ENCODE measurements at places on chromosomes 12 and 14.
A peak's percentile ranks its signal among the peaks of the same experiment; 100 is the strongest.

DNA sequence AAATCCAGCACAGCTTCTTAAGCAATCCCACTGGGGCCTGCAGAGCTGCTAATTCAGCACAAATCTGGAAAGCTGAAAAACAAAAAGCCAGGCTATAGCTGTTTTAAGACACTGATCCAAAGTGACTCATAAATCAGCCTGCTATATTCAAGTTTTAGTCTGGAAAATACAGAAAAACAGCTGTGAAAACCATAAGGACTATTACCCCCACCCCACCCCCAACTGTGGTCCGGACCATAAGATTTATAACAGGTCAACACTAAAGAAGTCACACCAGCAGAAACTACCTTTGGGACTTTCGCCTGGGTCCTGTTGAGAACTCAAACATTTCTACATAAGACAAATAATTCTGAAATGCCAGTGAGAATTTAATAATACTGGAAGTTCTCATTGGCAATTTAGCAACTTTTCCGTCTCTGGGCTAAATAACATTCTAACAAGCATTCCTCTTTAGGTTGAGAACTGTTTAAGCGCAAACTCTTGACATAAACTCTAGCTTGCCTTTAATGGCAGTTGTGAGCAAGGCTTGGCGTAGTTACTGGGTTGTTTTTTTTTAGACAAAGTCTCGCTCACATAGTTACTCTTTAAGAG lies 3.3 kb downstream of the LRIG3 start:
- no peak for DNase-seq

DNA sequence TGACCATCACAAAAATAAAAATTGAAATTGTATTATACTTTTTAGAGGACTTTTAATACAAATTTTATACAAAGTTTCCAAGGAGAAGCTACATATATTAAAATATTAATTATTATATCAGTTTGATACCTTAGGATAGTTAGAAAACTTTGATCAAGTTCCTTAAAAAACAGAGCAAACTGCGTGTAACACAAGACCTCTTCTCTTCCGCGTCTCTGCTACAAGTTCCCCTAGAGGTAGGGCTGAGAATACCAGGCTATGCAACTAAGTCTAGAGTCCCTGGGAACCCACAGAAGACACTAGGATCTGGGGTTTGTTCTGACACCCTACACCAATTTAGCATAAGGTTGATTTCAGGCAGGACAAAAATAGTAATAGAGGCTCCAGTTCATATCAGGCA lies 319.0 kb downstream of the FOXG1 start:
- DNase-seq: no peak

DNA sequence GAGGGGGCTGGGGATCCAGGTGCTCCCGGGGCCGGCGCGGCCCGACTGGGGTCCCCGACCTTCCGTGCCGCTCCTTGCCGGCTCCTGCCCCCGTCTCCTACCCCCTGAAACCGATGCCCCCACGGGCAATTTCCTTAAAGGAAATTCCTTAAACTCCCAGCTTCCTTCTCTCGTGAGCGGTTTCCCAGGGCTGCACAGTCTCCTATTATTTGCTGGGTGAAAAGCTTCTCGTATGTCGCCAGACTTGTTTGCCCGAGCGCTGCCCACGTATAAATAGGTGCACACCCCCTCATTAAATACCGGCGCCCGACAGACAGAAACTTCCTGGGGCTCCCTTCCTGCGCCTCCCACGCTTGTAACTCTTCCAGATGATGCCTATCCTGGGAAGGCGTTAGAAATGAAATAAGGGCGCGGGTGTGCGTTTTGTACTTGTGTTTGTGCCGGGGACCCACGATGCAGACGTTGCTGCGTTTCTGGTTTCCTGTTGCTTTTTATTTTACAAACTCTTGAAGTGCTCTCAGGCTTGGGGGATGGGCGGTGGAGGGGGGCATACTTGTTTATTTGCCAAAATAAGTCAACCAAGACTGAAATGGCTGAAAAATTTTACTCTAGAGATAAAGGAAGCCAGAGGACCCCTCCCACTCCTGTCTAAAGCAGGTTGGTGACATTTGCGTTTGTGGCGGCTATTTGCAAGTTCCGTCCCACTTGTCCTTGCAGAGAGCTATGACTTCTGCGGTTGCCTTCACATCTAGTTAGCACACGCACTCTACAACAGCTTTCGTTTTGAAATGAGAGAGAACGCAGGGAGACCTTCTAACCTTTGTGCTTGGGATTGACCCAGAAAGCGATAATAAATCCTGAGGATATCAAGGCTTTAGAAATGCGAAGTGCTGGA lies 1.0 kb downstream of the HIP1R start:
- DNase-seq: peak; percentile 51

GRCh38 chr14:73782623-73783022 lies 68.4 kb upstream of the PNMA1 start:
- DNase-seq: no peak

DNA sequence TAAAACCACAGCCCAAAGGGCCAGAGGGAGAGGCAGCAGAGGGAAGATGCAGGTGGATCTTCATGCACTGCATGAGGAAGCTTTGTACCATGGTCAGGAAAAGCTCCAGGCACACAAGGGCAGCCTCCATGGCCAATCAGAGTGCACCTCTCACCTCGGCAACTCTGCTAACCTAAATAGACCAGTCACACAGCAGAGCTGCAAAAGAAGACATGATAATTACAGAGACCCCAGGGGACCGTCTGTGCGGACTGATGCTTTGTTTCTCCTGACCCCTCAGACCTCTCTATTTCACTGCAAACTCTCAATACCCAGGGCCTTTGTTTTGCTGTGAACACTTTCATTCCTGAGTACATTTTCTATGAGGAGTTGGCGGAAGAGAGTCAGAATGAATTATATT lies 10.7 kb upstream of the TCL1B start:
- no peak for DNase-seq

GRCh38 chr12:131084341-131085011 lies 130.8 kb downstream of the ADGRD1 start:
- DNase-seq: no peak

- peak; percentile 52 for DNase-seq
Measured at GRCh38 chr12:113462117-113462774, 9.4 kb downstream of the LHX5 start.

- no peak for DNase-seq
Measured at GRCh38 chr12:126434412-126434985, 1369.3 kb downstream of the AACS start.

GRCh38 chr14:102951034-102951433 lies 28.6 kb downstream of the AMN start:
- DNase-seq: no peak

DNA sequence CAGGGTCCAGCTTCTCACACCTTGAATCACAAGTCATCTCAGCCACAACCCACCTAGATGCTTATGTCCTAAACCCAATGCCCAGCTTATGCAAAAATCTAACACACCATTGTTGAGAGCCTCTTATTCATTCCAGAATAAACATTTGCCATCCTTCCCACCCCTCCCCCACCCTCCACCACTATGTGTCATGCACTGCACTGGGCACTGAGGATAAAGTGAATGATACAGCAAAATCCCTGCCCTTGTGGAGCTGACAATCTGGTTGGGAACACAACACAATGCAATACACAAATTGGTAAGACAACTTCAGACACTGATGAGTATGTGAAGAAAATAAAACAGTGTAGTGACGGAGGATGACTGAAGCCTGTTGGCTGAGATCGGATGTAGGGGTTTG lies 1.4 kb upstream of the GLTP start:
- DNase-seq: no peak

- DNase-seq: no peak
Measured at GRCh38 chr14:32508281-32508680, 179.2 kb downstream of the AKAP6 start.

DNA sequence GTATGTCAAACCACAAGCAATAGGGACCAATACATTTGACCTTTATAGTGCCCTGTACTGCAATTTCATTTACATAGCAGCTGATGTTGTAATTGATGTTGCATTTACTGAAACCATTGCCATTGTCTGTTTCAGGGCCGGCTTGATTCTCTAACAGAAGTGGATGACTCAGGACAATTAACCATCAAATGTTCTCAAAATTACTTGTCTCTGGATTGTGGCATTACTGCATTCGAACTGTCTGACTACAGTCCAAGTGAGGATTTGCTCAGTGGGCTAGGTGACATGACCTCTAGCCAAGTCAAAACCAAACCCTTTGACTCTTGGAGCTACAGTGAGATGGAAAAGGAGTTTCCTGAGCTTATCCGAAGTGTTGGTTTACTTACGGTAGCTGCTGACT lies 216.0 kb downstream of the AKAP6 start:
- no peak for DNase-seq

- no peak for DNase-seq
Measured at GRCh38 chr14:50569714-50570274, 9.8 kb downstream of the ATL1 start.

DNA sequence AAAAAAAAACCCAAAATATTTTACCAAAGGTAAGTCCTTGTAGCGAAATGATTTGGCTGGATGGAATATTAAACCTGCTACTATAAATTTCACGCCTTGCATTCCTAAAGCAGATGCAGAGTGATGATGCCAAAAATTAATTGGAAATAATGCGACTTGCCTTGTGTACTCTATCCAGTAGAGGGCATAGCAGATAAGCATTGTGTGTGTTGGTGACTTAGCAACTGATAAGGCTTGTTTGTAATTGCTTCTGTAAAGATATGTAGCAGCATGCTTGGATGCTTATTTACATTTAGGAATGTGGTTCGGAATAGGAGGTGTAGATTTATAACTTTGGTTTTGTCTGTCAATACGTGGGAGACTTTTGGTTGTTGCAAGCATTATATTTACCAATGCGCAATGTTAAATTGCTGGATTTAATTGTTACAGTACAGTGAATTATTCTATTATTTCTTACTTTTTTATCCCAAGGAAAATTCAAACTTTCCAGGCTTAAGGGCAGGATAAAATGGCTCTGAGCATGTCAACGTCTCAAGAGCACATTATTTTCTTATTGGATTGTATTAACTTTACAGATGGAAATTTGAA lies 80.5 kb downstream of the TMEM260 start:
- DNase-seq: no peak

- peak; percentile 87 for DNase-seq
Measured at GRCh38 chr12:56007564-56008559, 10.8 kb downstream of the SUOX start.

GRCh38 chr12:60724475-60724874 lies 1128.6 kb downstream of the SLC16A7 start:
- DNase-seq: no peak

- DNase-seq: peak; percentile 2
Measured at GRCh38 chr12:64273527-64274403, 51.7 kb upstream of the KICS2 start.

- no peak for DNase-seq
Measured at GRCh38 chr14:97416550-97416949, 619.4 kb downstream of the VRK1 start.

DNA sequence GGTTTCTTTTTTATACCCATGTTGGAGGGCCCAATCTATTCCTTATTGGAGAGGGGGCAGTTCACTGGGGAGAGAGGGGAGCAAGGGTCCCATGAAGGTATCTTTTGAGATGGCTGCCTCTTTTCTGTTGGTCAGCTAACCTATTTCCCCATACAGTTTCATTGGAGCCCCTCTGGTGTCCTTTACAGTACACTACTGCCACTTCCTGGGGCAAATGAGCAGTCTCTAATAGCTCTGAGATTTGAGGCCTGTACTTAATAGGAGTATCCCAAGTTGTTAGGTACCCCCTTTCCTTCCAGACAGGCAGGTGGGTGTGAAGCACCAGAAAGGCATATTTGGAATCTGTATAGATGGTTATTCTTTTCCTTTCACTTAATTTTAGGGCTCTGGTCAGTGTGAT lies 41.3 kb upstream of the RNU6-8 start:
- no peak for DNase-seq

GRCh38 chr12:71942703-71943102 lies 4.1 kb downstream of the TPH2 start:
- DNase-seq: no peak

DNA sequence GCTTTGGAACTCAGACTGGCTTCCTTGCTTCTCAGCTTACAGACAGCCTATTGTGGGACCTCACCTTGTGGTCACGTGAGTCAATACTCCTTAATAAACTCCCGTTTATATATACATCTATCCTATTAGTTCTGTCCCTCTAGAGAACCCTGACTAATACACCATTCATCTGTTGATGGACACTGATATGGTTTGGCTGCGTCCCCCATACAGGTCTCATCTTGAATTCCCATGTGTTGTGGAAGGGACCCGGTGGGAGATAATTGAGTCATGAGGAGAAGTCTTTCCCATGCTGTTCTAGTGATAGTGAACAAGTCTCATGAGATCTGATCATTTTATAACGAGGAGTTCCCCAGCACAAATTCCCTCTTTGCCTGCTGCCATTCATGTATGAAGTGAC lies 57.0 kb downstream of the OTOGL start:
- no peak for DNase-seq
